ENCODE measurements at places on chromosomes 11 and 22.

- no peak for DNase-seq
Measured at GRCh38 chr11:91394727-91395414, 829.7 kb upstream of the FAT3 start.

GRCh38 chr11:86386746-86387145, 12.1 kb downstream of the CCDC81 start:
- no peak for DNase-seq

GRCh38 chr11:57881647-57882046, 120.0 kb downstream of the CTNND1 start:
- no peak for DNase-seq

DNA sequence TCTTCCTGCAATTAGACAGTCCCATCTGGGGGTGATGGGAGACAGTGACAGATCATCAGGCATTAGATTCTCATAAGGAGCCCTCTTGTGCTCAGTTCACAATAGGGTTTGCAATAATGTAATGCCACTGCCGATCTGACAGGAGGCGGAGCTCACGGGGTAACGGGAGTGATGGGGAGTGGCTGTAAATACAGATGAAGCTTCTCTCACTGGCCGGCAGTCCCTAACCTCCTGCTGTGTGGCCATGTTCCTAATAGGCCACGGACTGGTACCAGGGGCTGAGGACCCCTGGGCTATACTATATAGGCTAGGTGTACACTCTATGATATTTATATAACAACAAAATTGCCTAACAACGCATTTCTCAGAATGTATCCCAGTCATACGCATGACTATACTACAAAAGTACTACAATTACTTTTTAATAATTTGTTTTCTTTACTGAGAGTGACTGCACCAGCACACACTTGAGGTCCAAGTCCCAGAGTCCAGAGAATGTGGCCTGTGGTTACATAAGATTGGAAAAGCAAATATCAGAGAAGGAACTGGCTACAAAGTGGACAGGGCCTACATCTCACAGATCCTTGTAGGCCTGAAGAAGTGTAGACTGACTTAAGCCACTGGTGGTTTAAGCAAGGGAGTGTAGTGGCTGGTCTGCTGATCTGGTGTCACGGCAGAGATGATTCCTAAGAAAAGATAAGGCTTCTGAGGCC, 200.0 kb downstream of the LARGE1 start:
- no peak for DNase-seq

DNA sequence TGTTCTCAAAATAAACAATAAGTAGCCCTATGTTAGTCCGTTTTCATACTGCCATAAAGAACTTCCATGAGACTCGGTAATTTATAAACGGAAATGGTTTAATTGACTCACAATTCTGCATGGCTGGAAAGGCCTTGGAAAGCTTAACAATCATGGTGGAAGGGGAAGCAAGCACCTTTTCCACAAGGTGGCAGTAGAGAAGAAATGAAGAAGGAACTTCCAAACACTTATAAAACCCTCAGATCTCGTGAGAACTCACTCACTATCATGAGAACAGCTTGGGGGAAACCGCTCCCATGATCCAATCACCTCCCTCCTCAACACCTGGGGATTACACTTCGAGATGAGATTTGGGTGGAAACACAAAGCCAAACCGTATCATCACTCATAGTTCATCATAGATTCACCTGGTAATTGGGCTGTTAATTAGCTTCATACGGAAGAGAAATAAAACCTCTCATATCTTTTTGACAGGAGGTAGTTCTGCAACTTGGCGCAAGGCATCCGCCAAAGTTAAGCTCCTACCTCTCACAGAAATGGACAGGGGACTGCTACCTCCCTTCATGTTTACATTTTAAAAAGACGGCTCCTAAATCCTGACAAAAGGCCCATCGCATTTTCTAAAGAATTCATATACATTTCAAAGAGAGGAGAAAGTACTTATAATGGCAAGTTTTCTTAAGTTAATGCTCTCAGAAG, 49.0 kb downstream of the MUC15 start:
- no peak for DNase-seq

GRCh38 chr11:16987205-16987568, 27.0 kb downstream of the PLEKHA7 start:
- DNase-seq: no peak

DNA sequence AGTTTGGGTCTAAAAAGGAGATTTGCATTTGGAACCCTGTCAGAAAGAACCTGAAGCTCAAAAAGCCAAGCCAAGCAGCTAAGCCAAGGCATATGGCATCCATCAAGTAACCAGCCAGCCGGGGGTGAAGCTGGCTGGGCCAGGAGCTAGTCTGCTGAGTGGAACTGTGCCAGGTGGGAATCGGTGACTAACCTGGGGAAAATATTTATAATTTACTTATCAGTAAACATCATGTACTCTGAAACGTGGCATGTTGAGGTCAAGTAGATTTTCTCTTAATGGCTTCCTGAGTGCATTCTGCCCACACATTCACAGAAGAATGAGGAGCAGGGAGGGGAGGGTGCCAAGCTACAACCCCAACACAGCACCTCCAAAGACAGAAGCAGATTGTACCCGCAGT, 70.5 kb upstream of the SESN3 start:
- DNase-seq: no peak

DNA sequence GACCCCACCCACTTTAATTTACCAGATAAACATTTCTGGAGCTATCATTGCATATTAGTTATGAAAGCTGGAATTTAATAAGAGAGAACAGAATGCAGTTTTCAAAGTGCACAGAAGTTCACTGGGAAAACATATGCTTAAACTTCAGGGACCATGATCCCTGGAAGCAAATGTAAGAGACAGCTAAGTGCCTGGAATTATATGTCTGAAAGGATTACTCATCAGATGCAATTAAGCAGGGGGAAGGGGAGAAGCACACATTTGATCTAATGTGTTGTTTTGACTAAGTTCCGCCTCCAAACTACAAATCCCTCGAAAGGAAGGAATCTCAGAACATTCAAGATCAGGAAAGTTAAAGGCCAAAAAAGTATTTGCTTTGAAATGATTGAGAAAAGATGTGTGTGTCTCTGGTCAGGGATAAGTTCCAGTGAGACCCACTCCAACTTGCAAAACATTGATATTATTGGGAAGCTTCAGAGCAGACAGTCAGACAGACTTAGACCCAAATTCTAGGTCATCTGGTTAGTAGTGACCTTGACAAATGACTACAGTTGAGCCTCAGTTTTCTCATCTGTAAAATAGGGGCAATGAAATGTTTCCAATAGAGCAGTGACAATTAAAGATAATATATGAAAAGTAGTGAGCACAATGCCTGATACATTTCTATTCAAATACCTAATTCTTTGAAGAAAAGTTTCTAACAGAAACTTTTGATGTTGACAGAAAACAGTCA, 147.6 kb downstream of the ME3 start:
- DNase-seq: no peak

DNA sequence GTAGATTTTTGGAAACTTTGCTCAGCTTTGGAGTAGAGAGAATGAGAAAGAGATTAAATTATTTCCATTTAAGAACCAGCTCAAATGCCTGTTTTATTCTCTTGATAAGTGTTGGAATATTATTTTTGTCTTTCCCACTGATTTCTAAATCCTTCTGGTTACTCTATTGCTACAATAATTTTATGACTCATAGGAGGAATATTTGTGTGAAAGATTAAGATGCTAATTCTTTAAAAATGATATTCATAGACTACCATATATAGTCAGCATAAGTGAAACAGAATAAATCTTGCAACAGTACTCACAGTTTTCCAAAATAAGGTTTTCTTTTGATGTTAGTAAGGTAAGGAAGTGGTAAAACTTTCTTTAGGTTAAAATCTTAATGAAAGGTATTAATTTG, 60.9 kb downstream of the YAP1 start:
- no peak for DNase-seq

- DNase-seq: peak; percentile 81
Measured at GRCh38 chr11:102950622-102951081, 4.9 kb downstream of the MMP13 start.

- no peak for DNase-seq
Measured at GRCh38 chr11:116972691-116973090, 125.5 kb downstream of the SIK3 start.

DNA sequence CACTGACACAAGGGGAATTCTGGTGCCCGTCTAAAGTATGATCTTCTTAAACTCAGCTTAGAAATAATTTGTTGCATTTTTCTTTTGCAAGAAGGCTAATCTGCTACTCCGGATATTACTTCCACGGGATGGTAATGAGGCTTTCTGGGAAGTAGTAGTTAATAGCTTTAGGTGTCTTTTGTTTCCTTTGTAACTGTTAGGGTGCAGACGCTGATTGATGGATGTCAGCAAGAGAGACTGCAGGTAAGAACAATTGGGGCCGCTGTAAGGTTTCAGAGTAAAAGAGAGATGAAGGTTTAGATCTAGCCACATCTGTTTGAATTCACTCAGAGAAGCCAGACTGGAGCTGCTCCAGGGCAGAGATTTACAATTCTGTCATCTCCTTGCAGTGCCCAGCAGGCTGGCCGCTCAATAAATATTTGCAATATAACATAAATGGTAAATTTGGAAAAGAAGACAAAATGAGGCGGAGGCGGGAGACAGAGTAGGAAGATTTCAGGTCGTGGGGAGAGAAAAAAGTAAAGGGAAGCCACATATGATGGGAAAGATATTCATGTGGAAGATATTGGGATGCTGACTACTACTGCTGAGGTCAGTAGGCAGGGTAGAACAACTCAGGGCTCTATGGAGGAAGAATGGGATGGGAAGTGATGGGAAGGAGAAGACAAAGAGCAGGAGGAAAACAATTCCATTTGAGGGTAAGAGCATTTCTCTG, 320.5 kb downstream of the AASDHPPT start:
- DNase-seq: no peak

DNA sequence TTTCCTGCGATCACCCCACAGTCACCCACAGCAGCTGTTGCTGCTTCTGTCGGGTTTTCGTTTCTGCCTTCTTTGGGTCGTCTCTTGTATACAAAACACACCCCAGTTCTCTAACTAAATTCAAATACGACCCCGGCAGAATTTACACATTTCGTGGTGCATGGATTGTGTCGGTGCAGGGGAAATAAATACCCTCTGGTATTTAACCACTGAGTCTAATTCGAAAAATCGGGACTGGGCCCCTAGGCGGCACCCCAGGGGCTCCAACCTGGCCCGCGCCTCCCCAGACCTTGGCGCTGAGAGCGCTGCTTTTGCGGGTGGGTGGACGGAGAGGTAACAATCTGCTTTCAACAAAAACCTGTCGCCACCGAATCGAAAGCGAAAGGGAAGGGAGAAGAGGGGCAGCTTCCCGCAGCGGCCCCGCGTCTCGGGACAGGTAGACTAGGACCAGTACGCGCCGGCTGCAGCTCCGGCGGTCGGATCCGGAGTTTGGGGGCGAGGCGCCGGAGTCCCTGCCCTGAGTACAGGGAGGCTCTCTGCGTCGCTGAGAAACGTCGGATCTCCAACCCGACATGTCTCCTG, 4.4 kb downstream of the ALX4 start:
- DNase-seq: no peak

DNA sequence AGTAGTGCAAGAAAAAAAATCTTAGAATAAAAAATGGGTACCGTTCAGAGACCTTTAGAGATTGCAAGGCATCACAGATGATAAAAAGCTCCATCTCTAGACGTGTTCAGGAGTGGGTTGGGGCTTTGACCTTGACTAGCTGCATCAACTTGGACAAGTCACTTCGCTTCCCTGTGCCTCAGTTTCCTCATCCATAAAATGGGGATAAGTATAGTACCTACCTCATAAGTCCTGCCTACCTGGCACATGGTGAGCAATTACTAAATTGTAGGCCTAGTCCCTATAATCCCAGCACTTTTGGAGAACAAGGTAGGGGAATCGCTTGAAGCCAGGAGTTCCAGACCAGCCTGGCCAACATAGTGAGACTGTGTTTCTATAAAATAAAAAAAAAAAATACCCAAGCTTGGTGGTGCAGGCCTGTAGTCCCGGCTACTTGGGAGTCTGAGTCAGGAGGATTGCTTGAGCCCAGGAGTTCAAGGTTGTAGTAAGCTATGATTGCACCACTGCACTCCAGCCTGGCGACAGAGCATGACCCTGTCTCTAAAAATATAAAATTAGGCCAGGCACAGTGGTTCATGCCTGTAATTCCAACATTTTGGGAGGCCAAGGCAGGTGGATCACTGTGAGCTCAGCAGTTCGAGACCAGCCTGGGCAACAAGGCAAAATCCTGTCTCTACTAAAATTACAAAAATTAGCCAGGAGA, 6.0 kb upstream of the F2 start:
- no peak for DNase-seq

DNA sequence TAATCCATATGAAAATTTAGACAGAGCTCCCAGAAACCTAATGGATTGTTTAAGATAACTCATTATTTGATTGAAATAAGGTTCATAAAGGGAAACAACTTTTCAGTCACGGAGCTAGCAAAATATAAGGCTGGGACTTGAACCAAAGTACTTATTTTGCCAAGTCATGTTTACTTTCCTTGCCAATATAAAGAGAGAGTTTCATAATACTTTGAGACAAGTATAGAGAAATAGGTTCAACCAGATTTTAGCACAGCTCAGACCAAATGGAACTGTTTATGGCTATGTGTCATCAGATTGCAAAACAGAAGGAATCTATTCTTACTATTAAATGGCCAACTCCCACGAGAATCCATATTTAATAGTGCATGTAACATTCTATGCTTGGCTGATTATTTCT, 1517.5 kb upstream of the TENM4 start:
- DNase-seq: peak; percentile 31

- DNase-seq: no peak
Measured at GRCh38 chr22:23781065-23781464, 5.7 kb upstream of the SMARCB1 start.

DNA sequence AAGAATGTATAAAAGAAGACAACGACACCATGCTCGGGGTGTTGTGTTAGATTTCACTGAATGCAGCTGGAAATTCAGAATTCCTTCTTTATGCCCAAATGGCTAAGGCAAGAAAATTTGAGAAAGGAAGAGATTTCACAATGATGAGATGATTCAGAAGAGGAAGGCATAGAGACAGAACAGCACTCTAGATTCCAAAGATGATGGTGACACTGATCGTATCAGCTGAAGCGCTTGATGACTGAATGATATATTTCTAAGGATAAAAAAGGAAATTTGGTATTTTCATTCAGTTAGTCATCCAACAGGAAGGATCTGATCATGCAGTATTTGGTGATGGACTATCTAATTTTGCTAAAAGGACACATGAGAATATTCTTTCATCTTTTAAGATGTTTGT, 189.2 kb downstream of the EFCAB6 start:
- no peak for DNase-seq

DNA sequence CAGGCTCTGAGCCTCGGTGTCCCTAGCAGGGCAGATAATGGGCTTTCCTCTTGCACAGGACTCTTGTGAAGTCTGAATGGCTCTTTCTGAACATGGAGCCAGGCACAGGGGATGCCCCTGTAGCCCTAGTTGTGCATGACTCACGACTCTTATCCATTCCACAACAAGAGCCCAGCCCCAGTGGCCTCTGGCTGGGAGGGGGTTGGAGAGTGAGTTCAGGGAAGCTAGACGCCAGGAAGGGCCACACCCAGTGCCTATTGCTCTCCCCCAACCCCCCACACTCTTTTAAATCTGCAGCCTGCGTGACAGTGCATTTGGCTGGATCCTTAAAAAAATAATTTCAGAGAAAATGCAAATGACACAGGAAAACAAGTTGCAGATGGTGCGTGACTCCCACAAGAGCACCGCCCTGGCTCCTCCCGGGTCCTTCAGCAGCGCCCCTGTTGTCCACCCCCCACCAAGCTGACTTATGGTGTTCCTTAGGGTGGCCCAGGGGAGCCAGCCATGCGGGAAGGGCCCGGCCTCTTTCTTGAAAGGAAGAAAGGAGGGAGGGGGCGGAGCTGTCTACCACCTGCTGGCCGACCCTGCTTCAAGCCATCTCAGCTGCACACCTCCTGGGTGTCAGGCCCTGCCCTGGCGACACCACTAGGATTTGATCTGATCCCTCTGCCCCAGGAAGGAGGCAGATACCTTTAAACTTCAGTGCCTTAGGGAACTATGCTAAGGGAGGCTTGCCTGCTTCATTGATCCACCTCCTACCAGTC, 74.7 kb downstream of the MN1 start:
- DNase-seq: peak; percentile 96
